ENCODE measurements at places on chromosomes 4 and X.

DNA sequence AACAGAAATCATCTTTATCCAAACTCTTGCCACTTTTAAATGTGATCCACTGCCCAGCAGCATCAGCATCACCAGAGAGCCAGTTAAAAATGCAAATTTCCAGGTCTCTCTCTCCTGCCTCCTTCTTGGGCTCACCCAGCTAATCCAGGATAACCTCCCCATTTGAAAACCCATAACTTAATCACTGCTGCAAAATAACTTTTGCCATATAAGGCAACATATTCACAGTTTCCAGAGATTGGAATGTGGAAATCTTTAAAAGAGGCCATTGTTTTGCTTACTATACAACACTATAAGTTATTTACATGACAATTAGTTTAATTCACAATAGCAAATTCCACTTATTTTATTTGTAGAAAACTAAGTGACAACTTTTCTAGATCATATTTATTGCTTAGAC, 4.8 kb upstream of the EXOSC9 start:
- no peak for DNase-seq

GRCh38 chrX:134161162-134161561, 75.8 kb upstream of the CCDC160 start:
- no peak for DNase-seq

DNA sequence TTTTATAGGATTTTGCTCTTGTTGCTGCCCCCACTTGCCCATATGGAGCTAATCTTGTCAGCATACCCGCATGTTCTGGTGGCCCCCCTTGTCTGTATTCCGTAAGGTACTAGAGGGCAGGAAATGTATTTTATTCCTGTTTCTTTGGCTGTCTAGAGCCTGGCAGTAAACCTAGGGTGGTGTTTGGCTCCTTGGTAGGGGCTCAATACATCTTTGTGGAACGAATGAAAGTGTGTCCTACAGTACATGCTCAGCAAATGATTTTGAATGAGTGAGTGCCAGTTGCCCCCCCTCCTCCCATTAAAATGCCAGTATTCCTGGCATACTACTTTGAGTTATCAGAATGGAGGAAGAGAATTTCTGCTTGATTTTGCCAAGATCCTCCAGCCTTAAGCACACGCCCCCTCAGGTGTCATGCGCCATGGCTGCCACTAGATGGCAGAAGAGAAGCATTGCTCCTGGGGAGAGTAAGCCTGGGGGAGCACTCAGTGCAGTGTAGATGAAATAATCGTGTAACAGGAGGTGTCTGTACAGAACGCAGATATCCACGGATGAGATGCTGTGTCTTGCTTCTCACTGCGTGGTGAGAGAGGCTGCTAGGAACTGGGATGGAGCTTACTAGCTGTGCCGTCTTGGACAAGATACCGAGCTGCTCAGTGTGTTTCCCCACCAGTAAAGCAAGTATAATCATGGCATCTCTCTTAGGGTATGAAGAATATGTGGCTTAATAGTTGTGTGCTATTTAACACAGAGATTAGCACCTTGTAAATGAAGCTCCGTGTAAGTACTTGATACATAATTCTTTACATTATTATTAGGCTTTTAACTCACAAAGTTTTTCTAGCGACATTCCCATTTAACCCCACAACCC, 17.2 kb upstream of the RNF212 start:
- peak; percentile 77 for DNase-seq

- DNase-seq = no peak
Measured at GRCh38 chr4:108431986-108432385, 188.4 kb upstream of the RPL34 start.

- DNase-seq = no peak
Measured at GRCh38 chrX:150203248-150203645, 159.9 kb upstream of the MAMLD1 start.

DNA sequence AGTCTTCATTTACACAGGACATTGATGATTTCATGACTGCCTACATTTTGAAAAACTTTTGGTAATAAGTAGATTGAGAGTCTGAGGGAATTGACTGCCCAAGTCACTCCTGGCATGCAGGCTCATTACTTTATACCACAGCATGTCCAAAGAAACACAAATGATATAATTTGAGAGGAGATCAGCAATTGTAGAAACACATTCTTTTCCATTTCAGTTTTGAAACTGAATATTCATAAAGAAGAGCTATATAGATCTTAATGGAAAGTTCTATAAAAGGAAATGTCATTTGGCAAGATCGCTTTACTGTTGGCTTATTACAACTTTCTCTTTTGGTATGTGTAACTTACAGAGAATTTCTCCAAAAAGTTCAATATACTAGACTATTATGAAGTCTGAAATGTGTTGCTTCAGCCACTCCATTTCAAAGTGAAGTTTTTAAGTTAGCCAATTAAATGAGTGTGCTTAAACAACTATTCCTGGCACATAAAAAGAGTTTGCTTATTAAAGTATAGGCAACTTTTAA, 158.0 kb downstream of the ARAP2 start:
- DNase-seq = no peak

- DNase-seq = no peak
Measured at GRCh38 chr4:156437666-156438065, 484.0 kb upstream of the CTSO start.

DNA sequence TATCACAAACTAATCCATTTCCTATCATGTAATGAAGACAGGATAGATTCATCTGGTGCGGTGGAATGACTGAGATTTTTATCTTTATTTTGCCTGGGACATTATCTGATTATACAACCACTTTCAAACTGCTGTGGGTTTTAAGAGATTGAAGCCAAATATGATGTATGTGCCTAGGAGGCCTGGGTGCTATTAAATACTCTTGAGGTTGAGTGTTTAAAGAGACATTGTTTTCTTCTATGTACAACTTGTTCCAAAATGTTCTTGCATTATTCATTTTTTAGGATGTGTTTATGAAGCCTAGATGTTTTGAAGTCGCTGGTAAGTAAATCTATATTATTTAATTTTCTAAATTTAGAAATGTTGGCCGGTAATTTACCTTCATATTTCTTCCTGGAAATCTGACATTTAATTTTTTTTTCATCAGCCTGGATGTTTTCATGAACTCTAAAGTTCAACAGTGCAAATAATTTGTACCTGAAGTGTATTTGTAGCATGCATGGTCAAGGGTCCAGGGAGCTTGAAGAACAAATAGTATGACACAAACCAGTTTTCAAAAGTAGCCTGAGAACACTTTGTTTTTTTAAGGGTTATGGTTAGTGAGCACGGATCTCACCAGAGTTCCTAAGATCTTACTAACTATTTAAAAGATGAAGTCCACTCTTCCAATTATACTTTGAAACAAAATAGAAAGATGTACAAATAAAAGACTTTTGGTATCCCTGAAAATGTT, 72.8 kb upstream of the ATP8A1 start:
- no peak for DNase-seq

GRCh38 chr4:32858361-32858760, 2138.2 kb downstream of the PCDH7 start:
- DNase-seq = no peak

DNA sequence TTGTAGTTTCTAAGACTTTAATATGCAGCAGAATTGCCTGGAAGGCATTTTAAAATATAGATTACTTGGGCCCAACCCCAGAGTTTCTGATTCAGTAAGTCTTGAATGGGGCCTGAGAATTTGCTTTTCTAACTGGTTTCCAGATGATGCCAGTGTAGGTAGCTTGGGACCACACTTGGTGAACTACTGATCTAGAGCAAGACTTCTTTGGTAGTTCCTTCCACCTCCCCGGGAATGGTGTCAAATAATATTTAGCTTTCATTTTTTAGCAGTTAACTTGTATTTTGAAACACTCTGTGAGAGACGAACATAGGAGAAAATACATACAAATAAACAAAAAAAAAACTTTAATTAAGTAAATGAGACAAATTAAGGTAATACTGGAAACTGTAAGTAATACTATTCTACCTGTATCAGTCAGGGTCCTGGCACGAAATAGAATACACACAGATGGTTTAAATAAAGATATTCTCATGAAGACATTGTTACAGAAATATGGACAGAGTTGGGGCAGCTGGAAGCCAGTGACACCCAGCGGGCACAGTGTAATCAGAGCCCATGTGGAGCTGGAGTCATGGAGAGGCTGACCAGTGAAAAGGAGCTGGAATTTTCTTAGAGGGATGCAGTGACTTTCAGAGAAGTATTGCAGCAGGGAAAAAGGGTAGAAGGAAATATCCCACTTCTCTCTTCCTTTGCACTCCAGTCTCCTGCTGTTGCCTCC, 905.7 kb downstream of the CCSER1 start:
- DNase-seq = no peak

DNA sequence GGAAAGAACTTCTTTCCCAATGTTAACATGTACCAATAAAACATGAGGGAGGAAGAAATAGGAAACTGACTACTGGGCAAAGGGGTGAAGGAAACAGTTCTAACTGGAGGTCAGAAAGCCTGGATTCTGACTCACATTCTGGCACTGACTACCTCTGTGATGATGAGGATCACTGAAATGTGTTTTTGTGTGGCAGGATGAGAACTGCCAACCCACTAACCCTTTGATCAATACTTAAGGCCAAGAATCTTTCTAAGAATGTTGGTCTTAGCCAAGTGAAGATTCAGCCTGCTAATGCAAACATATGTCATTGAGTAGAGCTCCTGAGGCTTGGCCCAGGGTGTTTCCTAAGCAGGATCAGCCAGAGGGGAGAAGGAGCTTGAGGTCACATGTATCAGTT, 4.6 kb downstream of the ALAS2 start:
- no peak for DNase-seq

GRCh38 chr4:106269711-106270110, 46.3 kb downstream of the TBCK start:
- no peak for DNase-seq

DNA sequence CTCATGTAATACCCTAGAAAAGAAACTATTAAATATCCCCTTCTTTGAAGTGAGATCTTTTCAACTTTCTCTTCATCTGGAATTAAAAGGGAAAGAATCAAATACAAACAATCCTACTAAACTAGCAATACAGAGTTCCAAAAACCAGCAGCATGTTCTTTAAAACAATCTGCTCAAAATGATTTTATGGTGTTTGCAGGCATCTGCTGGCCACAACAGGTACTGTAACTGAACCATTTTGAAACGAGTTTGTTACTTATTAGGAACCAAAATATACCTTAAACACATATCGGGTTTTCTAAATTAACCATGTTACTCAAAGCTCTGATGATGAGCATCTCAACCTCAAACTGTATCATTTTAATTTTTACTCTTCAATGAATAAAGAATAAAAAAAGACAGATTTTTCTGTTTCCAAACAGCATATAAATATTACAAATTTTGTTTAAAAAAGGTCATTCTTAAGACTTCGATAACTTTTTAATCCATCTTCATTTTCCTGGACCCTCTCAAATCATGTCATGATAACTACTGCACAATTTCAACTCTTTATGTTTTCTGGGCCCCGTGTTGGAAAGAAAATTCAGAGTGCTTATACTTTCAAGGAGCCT, 56.5 kb downstream of the ARAP2 start:
- DNase-seq = no peak

- DNase-seq = peak; percentile 86
Measured at GRCh38 chr4:121696581-121697461, at the start of gene ANXA5. ANXA5 (minus strand) TSS chr4:121696980; CDS start chr4:121696589, 391 bp downstream.

- no peak for DNase-seq
Measured at GRCh38 chrX:1465286-1466231, 12.8 kb upstream of the ASMTL start.

DNA sequence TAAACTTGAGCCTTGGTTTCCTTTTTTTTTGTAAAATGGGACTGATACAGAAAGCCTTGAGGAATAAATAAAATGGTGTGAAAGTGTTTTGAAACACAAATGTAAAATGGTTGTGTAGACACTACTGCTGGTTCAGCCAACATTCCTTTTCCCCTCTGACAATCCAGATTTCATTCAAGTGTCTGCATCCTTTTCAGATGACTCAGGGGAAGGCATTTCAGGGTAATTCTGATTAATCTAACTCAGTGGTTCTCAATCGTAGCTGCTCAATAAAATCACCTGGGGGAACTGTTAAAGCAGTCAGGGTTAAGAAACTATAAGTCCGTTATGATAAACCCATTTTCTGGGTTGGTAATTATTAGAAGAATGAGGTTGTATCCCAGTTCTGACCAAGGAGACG, 4.6 kb downstream of the ARHGAP10 start:
- no peak for DNase-seq

- DNase-seq = no peak
Measured at GRCh38 chrX:155662282-155662681, 49.5 kb upstream of the TMLHE start.

GRCh38 chrX:85243761-85244449, at the start of the genes SATL1 and ZNF711:
SATL1 (minus strand) TSS chrX:85243779; CDS start chrX:85108968, 134,811 bp downstream.
ZNF711 (plus strand) TSS chrX:85243991; CDS start chrX:85247573, 3,582 bp downstream.
- DNase-seq = no peak

- no peak for DNase-seq
Measured at GRCh38 chrX:130895299-130895698, 7.7 kb downstream of the ENOX2 start.

DNA sequence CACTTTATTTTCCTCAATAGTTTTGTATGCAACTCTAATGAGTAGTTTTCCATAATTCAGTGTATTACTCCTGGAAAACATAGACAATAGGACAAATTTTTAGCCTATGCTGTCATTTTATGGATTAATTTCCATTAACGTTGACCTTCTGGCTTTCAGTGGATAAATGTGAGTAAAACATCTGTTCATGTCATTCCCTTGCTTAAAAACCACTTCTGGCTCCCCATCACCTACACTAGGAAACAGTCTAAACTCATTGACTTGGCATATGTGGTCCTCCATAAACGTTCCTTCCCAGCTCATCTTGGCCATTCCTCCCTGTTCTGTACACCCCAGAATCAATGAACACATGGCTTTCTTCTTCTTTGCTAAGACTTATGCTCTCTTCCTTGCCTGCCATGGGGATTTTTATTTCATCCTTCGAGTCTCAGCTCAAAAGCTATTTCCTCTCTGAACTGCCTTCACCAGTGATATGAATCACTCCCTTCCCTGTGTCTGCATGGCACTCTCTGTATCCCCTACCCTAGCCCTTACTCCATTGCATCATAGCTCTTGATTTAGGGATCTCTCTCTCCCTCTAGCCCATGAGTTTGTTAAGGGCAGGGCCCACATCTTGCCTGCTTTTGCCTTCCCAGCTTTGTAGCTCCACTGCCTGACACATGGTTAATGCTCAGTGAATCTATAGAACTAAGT, 34.8 kb downstream of the DOCK11 start:
- peak; percentile 38 for DNase-seq

GRCh38 chr4:100289946-100290345, 99.7 kb upstream of the DDIT4L start:
- DNase-seq = no peak

DNA sequence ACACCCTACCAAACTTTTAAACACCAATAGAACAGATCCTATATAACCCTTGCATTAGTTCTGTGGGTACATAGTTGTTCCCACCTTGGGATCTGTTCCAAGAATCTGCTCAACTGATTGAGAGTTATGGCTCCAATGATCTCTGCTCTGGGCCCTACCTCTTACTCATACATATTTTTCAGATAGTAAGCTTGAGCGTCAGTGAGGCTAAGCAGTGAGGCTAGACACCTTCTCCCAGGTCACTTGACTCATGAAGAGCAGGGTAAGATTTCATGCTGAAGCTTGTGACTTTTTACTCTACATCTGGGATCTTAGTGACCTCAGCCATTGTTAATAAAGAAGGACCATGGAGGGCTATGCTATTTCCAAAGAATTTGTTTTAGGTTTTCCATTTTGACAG, 23.1 kb upstream of the TNIP3 start:
- DNase-seq = no peak

- DNase-seq = no peak
Measured at GRCh38 chr4:87235020-87235671, 14.7 kb upstream of the KLHL8 start.
